ENCODE measurements at places on chromosomes 1 and 21.

GRCh38 chr1:160186729-160187128 lies 3.6 kb upstream of the CASQ1 start:
- no peak for DNase-seq

DNA sequence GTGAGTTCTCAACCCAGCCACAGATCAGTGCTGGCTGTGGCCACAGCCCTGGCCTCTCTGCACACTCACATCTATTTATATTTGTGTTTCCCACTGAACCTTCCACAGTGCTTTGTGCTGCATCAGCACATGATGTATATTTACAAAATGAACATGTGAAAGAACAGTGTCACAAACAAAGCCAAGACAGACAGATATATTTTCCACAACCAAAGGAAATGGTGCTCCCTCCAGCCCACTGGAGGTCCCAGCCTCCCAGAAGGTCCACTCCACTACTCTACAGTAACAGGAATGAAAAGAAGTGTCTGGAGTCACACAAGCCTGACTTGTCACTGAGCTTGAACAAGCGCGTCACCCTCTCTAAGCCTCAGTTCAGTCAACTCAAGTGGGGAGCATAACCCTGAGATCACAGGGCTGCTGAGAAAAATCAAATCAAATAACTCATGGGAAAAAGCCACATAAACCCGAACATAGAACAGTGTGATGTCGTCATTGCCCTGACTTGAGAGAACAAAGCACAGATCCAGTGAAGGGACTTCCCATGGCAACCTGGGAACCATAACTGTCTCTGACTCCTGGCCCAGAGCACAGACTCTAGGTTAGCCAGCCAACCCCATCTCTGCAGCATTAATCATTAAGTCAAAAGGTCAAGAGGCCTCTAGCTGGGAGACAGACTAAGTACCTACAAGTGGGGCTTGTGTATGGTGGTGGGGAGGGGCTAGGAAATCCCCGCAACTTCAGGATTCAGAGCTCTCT lies 121.2 kb downstream of the TRABD2B start:
- DNase-seq, result no peak

DNA sequence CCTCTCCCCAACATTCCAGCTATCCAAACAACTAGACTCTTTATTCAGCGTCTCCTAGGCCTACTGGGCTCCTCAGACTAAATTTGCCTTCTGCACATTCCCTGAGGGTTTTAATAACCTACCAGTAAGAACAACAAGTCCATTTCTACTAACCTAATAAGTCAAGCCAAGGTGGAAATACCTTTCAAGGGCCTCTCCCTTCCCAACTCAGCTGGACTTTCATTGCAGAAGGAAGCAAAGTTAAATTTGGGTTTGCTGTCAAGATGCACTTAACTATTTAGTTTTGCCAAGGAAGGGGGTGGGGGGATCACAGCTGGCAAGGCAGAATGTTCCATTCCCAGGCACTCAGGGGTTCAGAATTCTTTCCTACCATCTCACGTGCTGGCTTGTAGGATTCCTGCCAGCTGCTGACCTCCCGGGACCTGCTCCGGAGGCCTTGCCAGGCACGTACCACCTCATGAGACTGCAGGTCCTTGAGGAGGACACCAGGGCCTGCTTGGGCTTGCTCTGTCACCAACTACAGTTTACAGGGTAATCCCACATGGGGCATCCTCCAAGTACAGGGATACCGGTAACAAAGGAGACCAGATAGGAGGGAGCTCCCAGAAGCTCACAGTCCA lies 29.8 kb downstream of the SLC30A1 start:
- DNase-seq, result no peak

GRCh38 chr1:227356620-227357146 lies 38.4 kb upstream of the CDC42BPA start:
- no peak for DNase-seq

DNA sequence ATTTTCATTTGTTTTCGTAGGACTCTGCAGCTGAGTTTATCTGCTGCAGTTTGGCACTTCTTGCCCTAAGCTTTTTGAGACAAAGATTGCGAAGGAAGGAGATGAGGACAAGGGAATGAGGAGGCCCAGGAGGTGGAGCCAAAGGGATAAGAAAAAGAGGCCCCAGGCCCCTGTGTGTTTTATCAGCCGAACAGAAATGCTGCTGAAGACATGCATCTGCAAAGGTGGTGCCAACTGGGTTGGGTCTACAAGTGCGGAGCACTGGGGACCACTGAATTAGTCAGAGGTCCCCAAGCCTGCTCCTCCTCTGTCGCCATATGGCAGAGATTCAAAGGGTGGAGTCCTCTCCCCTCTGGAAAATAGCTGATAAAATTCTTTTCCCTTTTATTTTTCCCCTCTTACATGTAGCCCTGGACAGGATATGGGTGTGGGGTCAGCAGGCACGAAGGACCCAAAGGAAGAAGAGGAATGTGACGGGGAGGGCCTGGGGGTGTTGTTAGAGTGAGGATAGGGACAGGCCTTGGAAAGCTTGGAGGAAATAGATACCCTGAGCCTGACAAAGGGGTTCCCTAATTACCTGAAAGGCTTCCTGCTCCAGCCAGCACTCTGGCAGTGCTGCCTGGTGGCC lies 2.7 kb downstream of the CD34 start:
- no peak for DNase-seq

DNA sequence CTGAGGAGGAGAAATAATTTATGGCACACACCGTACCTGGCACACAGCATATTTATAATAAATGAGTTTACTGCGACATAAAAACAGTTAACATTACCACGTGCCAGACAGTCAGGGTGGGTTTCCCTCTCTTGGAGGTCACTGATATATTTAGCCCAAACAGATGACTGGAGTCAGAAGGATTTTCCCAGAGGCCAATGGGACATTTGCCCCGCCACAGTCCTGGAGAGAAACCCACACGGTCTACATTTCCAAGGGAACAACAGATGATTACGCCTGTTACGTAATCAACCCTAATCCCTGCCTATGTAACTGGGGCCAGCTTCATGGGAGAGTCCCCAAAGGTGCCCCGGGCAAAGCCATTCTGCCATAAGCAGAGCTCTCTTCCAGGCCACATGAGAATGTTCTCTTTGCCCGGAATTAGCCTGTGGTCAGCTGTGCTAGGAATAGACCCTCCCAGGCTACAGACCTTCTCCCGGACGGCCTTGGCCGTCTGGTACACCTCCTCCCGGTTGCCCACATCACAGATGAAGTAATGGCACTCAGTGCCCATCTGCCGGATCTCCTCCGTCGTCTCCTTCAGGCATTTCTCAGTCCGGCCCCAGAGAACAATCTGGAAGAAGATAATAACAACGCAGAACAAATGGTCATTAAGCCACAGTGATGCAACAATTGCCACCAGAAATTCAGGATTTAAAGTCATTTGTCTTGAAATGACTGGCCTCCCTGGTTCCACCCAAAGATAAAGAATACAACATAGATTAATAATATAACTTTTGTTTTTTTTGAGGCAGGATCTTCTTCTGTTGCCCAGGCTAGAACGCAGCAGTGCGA lies 37.7 kb downstream of the DHRS3 start:
- no peak for DNase-seq

DNA sequence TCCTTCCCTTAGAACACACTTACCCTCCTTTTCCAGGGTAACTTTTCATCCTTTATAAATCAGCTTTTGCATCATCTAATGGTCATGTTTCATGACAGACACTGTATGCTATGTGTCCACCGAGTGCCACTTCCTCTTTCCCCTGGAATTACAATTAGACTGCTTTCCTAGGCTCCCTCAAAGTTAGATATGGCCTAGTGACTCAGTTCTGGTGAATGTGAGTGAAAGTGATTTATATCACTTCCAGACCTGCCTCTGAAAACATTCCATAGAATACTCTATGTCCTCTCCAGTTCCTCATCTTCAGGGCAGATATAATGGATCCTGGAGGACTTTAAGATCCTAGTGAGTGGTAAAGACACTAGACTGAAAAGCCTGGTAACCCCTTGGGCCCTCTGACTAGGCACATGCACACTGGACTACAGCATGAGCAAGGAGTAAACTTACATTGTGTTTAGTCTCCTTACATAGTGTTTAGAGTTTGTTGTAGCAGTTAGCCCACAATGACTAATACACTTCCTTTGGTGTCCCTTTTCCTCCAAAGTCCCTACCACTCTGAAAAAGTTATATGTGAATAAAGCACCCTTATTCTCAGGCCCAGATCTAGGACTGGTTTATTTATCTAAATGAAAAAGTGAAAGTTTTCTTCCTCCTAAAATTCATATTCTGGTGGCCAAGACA lies 59.3 kb downstream of the GPR88 start:
- no peak for DNase-seq

GRCh38 chr1:150142083-150142482 lies 7.6 kb upstream of the PLEKHO1 start:
- no peak for DNase-seq

- no peak for DNase-seq
These were observed 209.2 kb upstream of the DAB1 start for GRCh38 chr1:57633056-57633455.

- no peak for DNase-seq
These were observed 15.6 kb upstream of the KCNJ15 start for GRCh38 chr21:38241029-38241740.

GRCh38 chr1:202694314-202694713 lies 15.9 kb downstream of the SYT2 start:
- DNase-seq, result no peak

- no peak for DNase-seq
These were observed 387.6 kb downstream of the CAMTA1 start for GRCh38 chr1:7172804-7173203.

- DNase-seq, result no peak
These were observed 174.3 kb downstream of the LYPLAL1 start for GRCh38 chr1:219347921-219348391.

- no peak for DNase-seq
These were observed 322.3 kb downstream of the DUSP10 start for GRCh38 chr1:221419513-221420095.

GRCh38 chr1:12339811-12340543 lies 110.1 kb downstream of the VPS13D start:
- no peak for DNase-seq

DNA sequence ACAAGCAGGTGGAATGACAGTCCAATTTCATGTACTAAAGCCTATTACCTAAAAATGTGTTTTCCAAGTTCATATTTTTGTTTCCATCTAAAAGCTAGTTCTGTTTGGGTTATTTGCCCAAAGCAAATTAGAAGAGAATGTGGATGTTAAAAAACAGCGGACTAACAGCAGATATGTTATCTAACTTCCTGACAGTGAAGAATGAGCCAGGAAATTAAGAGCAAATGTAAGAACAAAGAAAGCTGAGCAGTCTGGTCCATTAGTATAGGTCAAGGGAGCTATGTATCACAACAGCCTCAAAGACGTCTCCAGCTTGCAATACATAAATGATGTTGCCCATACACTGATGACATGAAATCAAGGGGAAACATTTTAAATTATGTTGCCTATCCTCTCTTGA lies 145.5 kb upstream of the PLD5 start:
- DNase-seq, result no peak

DNA sequence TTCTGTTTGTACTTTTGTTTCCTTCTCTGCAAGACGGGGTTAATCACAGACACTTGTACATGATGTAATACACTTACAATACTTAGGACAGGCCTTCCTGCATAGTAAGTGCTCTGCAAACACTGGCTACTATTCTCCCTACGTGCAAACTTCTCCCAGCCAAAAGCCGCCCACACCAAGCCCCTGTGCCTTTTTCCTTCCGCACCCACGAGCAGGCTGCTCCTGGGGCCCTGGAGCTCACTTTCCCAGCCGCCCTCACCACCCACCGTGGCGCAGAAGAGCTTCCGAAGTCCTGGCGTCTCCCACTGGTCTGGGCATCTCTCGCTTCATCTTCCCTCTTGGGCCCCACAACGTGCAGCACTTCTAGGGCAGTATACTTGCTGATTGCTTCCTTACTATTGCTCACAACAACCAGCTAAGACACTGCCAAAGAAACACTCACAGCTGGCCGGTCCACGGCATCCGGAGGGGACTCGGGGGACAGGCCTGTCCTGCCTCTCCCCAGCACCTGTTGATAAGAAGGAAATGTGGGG lies 22.5 kb upstream of the GPR157 start:
- DNase-seq, result no peak

GRCh38 chr1:150003801-150004200 lies 6.7 kb downstream of the OTUD7B start:
- no peak for DNase-seq

- DNase-seq, result no peak
These were observed 122.3 kb upstream of the ADAR start for GRCh38 chr1:154730259-154730658.

- no peak for DNase-seq
These were observed 4.0 kb downstream of the ERG start for GRCh38 chr21:38494251-38494642.

All from stimulated activated CD4-positive, alpha-beta T cell treated with anti-CD3 and anti-CD28 coated beads, Interleukin-4, amount 100 ng/mL, for 4 hours (primary cell).